ENCODE measurements at places on chromosomes 1 and 21. TPM values are rescaled to one million over a fixed set of nuclear protein-coding genes. Genes with fewer than 3 reads are reported as not detected.

Gene TMPRSS3
- total RNA-seq, result 0.25 TPM

Gene ASTN1
- total RNA-seq, result not detected

Gene TNFRSF4
- total RNA-seq, result not detected

Gene CSTB
- total RNA-seq, result 88.1 TPM

Gene CATSPERE
- total RNA-seq, result 0.17 TPM

Gene CYP4Z1
- not detected for total RNA-seq

Gene OR10Z1
- total RNA-seq, result not detected

Gene C1orf185
- not detected for total RNA-seq

Gene BACE2
- total RNA-seq, result 23.1 TPM

Gene PCSK9
- total RNA-seq, result 3.1 TPM

Gene AK5
- total RNA-seq, result 7.9 TPM

Gene TRAF3IP3
- total RNA-seq, result not detected

Gene TMEM54
- 26.2 TPM for total RNA-seq

Gene SPRR5
- total RNA-seq, result not detected

Gene CRP
- not detected for total RNA-seq

Gene BTF3L4
- total RNA-seq, result 30.5 TPM

Gene ASB17
- not detected for total RNA-seq

Gene URB1
- total RNA-seq, result 12.5 TPM

Gene RPS6KC1
- total RNA-seq, result 11.2 TPM

Gene DNASE2B
- total RNA-seq, result not detected

Gene GUCA2B
- total RNA-seq, result not detected

Gene TRIM67
- total RNA-seq, result 0.30 TPM

Gene CD1E
- total RNA-seq, result not detected

Gene THEM4
- 13.0 TPM for total RNA-seq

Gene KIRREL1
- total RNA-seq, result 21.2 TPM

Gene ANKRD65
- 0.14 TPM for total RNA-seq

Gene GUCA2A
- total RNA-seq, result not detected

Gene CAPN8
- total RNA-seq, result 1.8 TPM

Gene MFN2
- total RNA-seq, result 29.3 TPM

Gene RGS7
- not detected for total RNA-seq

Gene SLC16A4
- 33.7 TPM for total RNA-seq

Gene SLC45A1
- total RNA-seq, result 7.2 TPM

Gene ADGRL2
- 11.0 TPM for total RNA-seq

Gene TCP10L
- total RNA-seq, result 0.86 TPM

Gene CAMSAP2
- total RNA-seq, result 18.8 TPM

Gene AKR1A1
- 79.9 TPM for total RNA-seq

Gene LAX1
- total RNA-seq, result not detected

Gene RASSF5
- total RNA-seq, result 0.98 TPM

Gene PLA2G5
- total RNA-seq, result not detected

Gene TDRD5
- 0.05 TPM for total RNA-seq

Gene PBX1
- total RNA-seq, result 13.5 TPM

Gene KRTAP11-1
- total RNA-seq, result not detected

Gene ARHGEF19
- total RNA-seq, result 6.0 TPM

Gene OR2T35
- total RNA-seq, result not detected

Gene KRTAP13-2
- not detected for total RNA-seq

Gene CNR2
- total RNA-seq, result not detected

Gene VASH2
- total RNA-seq, result 3.7 TPM

Gene CHIA
- not detected for total RNA-seq

Gene SYNC
- total RNA-seq, result 14.0 TPM

Gene CRB1
- not detected for total RNA-seq

Gene PRAMEF20
- not detected for total RNA-seq

Gene CYP4A11
- not detected for total RNA-seq

Gene MATN1
- 0.10 TPM for total RNA-seq

Gene LCK
- total RNA-seq, result not detected

Gene PTTG1IP
- 99.6 TPM for total RNA-seq

Gene GPR161
- 15.0 TPM for total RNA-seq

Gene FAM163A
- total RNA-seq, result not detected

Gene LIPI
- not detected for total RNA-seq

Gene AZIN2
- total RNA-seq, result 0.93 TPM

Gene RPAP2
- 11.4 TPM for total RNA-seq

Data from A549 treated with Hydrocortisone at 1 μM for 4 hours (cell line).